ENCODE measurements at places on chromosomes 7 and 10.

DNA sequence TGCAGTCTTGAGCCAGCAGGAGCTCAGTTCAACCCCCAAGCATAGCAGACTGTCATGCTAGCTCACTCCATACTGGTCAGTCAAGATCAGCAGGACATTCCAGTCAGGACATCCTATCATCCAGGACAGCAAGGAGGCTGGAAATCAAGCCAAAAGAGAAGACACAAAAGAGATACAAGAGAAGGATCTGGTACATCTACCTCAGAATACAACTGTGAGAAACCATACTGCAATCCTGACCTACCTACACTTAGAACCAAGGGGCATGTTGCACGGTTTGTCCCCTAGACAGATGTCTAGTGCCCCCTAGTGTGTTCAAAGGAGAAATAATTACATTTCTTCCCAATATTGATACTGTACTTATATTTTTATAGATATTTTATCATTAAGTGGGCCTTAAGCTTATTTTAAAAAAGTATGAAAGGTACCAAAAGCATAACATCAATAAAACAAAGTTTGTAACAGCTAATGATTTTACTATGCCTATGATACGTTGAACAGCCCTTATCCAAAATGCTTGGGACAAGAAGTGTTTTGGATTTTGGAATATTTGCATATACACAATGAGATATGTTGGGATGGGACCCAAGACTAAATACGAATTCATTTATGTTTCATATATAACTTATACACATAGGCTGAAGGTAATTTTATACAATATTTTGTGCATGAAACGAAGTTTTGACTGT lies 26.7 kb downstream of the ERCC6 start:
- peak; percentile 34 for DNase-seq

GRCh38 chr10:70997236-70997635 lies 108.9 kb upstream of the PCBD1 start:
- no peak for DNase-seq

DNA sequence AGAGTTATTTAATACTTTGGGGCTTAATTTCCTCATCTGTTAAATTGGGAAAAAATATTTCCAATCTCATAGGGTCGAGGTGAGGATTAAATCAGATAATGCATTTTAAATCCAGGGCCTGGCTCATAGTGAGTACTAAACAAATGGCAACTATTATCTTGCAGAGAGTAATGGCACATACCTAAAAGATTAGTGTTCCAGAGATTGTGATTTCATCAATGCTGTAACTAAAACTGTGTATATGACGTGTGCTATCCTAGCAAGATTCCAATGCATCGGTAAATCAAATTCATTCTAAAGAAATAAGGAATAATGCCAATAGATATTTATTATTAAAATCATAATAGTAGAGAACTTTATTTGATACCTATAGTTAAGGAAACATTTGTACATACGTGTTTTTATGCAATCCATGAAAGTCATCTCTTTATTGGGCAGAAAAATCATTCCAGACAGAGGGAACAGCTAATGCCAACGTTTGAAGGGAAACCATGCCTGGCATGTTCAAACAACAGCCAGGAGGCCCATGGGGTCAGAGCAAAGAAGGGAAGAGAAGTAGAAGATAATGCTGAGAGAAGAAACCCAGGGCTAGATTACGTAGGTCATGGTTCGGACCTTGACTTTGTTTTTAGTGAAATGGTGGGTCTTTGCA lies 174.8 kb upstream of the AGR3 start:
- DNase-seq = no peak

GRCh38 chr10:34933676-34934075 lies 118.6 kb upstream of the PARD3 start:
- DNase-seq = no peak

DNA sequence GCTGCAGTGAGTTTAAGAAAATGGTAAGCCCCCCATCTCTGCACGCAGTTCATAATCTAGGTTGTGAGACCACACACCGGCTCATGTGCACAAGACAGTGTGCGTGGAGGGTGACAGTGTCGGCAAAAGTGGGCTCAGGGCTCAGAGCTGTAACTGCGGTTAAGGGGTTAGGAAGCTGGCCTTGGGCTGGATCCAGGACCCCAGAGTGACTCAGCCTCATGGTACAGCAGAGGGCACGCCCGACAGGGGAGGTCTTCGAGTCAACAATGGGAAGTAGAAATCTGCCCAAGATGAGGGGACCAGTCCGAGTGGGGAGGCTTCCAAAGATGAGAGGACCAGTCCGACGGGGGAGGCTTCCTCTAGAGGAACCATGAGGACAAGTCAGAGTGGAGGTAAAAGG lies 437.7 kb downstream of the DNAJB6 start:
- DNase-seq = no peak

- DNase-seq = no peak
Observed at GRCh38 chr7:50733552-50733951, 49.1 kb downstream of the GRB10 start.

GRCh38 chr10:4685904-4686643 lies 139.9 kb upstream of the AKR1E2 start:
- no peak for DNase-seq

- DNase-seq = no peak
Observed at GRCh38 chr7:37320140-37320847, 128.4 kb downstream of the ELMO1 start.

DNA sequence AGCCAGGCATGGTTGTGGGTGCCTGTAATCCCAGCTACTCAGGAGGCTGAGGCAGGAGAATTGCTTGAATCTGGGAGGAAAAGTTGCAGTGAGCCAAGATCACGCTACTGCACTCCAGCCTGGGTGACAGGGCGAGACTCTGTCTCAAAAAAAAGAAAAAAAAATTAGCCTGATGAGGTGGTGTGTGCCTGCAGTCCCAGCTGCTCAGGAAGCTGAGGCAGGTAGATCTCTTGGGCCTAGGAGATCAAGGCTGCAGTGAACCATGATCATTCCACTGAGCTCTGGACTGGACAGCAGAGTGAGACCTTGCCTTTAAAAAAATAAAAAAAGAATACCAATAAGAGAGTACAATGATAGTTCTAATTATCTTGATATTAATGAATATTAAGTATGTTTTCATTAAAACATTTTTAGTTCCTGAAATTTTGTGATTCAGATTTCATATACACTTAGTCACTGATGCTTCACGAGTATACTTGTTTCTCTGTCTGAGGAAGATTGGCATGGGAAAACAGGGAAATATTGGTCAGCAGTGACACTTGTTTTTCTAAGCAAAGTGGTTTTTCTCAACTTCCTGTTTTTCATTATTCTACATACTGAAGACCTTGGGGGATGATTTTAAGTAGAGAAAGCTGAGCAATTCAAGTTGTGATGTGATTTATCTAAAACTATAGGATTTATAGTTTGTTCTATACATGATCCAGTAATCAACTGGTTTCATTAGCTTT lies 76.8 kb downstream of the ADK start:
- DNase-seq = no peak

- DNase-seq = no peak
Observed at GRCh38 chr7:2921653-2922347, 77.7 kb upstream of the GNA12 start.

DNA sequence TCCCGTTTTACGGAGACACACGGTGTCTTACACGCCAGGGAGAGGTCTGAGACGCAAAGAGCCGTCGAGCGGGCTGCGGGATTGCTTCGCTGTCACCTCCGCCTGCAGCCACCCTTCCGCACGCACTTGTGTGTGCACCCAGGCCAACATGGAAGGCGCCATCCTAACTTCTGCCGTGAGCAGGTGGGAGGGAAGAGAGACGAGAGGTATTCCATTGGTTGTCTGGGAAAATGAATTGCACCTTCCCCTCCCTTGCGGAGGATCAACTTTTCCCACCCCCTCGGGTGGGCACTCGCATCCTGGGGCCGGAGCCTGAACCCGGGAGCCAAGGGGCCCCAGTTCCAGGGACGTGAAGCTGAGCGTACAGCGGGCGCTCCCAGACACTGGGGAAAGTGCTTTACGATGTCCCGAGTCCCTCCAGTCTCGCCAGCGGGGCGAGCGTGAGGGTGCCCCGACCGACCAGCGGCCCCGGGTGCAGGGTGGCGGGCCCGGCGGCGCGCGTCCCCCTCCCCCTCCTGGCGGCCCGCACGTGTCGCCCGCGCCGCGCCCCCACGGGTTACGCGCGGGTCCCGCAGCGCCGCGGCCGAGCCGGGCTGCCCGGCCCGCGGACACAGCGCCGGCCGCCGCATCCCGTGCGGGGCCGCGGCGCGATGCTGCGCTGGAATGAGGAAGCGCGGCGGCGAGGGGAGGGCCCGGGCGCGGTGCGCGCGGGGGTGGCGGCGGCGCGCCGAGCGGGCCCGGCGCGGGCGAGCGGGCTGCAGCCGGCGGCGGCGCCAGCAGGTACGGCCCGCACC lies 984 bp upstream of the IKZF1 start:
- peak; percentile 65 for DNase-seq

DNA sequence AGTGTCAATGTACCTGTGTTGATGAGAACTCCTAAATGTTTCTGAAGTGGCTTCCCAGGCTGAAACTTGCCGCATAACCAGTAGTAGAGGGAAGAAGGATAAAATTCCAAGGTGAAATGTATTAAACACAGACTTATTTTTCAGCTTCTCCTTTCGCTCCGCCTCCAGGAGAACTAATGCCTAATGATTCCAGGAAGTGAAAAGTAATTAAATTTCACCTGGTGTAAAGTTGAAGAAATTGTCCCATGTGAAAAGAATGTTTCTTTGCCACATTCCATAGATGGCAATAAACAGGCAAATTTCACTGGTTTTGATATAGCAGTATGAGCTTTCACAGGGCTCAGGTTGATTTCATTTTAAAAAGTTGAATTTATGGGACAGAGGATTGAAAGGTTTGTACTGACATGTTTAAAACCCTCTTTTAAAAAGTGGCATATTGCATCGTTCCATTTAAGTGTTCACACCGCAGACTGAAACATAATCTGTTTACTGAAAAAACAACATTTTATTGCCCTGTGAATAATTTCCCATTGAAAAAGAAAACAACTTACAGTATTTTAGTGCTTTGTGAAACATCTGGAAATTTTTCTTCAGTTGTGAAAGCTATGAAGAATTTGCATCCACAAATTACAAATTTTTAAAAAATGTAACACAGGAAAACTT lies 453.4 kb upstream of the NFE2L3 start:
- DNase-seq = no peak

DNA sequence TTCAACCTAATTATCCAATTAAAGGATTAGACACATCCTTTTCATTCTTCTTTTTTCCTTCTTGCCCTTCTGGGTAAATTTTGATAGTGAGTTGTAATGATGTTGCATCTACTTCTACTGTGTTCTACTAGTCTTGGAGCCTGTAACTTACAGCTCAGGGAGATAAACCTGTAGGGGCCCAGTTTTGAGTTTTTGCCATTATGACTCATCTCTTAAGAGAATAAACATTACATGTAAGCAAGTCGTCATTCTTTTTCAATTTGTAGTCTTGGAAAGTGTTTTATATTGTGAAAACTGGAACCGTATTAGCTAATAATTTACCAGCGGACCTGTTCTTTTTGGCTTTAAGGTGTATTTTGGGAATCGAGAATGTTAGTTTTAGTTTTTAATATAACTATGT lies 89.7 kb upstream of the RPA3 start:
- no peak for DNase-seq

- DNase-seq = no peak
Observed at GRCh38 chr10:11159543-11160215, 142.0 kb downstream of the CELF2 start.

DNA sequence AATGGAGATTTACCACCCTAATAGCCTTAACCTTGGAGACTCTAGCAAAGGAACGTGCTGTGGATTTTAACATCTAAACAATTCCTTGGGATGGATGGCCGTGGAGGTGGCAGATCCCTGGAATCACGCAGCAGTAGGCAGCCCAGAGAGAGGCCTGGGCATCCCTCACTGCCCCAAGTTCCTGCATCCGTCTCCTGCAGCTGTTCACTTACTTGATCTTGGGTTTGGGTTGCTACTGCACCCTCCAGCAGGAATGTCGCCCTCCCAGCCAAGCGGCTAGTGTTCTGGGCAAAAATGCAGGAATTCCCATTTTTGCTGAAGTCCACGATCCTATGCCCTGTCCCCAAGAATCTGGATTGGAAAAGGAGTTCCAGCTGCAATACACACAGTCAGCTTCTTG lies 166.7 kb upstream of the SH2B2 start:
- no peak for DNase-seq

DNA sequence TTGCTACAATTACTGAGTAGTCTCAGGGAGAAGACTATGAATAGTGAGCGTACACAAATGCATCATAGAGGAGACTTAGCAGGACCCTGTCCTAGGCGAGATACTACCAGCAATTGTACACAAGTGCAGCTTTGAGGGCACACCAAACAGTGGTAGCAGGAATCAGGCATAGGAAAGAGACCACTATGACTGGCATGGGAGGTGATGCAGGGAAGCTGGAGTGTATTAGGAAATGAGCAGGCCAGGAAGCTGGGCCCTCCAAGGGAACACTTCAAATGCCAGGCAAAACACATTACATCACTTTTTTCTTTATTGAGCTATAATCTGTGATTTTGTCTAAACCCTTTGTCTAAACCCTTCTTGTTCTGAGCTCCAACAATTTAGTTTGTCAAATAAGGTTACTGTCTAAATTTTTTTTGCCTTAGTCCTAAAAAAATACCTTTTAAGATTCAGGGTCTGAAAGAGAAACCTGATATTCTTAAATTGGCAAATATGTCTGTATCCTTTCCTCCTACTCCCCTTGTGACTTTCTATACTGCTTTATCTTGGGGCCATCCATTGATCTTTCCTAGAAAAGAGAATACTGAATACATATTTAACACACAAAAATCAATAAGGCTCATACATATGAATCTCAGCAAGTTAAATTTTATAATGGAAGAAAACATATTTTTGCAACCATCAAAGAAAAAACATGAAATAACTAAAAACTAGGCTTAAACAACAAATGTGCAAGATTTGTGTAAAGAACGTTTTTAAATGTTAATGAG lies 193.8 kb upstream of the PHYHIPL start:
- DNase-seq = no peak

DNA sequence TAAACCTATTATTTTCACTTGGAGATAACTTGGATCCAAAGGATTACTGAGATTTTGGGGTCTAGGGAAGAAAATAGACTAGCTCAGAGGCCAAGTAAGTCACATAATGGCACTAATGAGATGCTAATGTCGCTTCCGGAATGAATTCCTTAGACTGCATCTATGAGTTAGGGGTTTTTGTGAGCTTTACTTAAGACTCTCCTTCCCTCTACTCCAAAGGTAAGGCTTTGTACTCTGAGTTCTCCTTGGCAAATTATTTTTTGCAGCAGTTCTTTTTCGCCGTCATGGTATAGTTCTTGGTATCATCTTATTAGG lies 143.9 kb upstream of the KLF14 start:
- no peak for DNase-seq

DNA sequence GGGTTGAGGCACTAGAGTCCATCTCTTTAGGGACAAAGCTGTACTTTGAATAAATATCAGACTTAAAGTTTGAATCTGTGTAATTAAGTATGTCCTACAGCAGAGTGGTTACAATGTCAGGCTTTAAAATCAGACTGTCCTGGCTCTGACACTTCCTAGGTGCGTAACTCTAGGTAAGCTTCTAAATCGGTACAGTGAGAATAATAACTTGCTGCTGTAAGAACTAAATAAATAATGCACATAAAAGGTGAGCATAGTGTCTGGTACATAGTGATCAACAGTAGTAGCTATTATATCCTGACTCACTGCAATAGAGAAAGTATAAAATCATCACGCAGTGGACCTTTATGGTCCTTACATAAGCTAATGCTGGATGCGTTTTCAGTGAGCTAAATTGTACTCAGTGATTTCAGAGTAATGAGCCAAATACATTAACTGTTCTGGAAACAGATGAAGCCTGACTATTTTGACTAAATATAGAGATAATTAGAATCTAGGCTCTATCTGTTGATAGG lies 72.2 kb upstream of the PDK4 start:
- DNase-seq = no peak

- DNase-seq = no peak
Observed at GRCh38 chr10:67477868-67478267, 218.1 kb downstream of the CTNNA3 start.

Data from activated naive CD4-positive, alpha-beta T cell treated with anti-CD3 and anti-CD28 coated beads, Interleukin-2, amount 10 ng/mL, durations not matched to agents 7 days and 5 days (primary cell).